HS-27A (cell line): ENCODE measurements at places on chromosomes 2 and 18.
A peak's percentile ranks its signal among the peaks of the same experiment; 100 is the strongest.

DNA sequence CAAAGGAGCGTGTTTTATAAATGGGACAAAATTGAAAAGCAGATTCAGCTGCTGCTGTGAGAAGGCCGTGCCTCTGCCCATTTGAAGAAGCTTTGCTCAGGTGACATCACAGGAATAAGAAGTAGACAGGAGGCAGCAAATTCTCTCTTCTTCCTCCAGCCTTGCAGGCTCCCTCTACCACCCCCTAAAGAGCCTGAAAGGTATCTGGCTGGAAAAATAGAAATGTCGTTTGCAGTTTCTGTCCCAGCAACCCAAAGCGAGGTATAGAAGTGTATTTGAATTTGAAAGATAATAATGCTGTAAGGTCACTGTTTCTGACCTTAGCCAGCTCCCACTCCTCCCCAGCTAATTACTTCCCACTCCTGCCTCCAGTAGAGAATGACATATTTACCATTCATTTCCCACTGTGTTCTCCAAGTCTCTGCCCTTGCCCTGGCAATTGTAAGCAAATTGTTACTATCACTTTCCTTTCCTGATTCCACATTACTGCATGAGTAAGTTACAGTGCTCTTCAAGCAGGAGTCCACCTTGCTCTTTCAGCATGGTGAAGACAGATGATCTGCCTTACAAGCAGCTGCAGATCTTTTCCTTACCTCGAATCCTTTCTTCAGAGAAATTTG lies 56.8 kb upstream of the RASGRP3 start:
- DNase-seq, result no peak

- peak; percentile 24 for DNase-seq
Observed at GRCh38 chr18:74951165-74951760, 257.7 kb downstream of the PTGR3 start.

GRCh38 chr2:140085674-140086073 lies 1305.5 kb upstream of the NXPH2 start:
- DNase-seq, result no peak

DNA sequence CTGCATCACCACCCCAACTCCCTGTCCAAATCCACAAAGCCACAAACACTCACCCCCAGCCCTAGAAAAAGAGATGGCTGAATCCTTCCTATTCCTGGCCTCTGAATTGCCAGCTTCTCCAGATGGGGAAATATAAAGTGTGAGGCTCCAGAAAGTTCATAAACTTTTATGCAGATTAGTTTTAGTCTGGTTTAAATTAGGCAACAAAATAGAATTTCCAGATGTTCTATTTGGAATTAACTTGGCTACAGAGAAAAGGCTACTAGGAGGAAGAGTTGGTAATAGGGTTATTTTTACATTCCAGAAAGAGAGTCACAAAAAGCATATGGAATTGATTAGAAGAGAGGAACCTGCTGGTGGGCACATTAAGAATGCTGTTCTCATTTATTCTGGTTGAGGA lies 56.0 kb downstream of the EN1 start:
- no peak for DNase-seq

DNA sequence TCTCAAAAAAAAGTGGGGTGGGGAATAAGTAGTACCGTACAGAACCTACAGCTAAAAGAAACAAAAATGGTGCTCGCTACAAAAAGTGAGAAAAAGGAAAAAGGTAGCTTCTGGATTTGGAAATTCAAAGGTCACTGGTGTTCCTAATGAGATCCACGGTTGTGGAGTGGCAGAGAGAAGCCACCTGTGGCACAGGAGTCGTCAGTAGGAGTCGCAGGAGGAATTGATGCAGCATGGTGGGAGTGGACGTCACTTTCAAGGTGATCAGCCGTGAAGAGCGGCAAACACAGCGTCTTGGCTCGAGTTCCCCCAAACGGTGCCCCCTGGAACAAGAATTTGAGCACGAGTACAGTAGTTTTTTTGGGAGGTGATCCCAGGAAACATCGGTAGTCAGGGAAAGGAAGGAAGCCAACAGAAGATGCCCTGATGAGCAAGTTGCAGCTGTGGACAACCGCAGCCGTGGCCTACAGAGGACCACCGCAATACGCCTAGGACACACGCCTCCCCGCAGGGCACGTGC lies 1.4 kb upstream of the TTL start:
- no peak for DNase-seq

DNA sequence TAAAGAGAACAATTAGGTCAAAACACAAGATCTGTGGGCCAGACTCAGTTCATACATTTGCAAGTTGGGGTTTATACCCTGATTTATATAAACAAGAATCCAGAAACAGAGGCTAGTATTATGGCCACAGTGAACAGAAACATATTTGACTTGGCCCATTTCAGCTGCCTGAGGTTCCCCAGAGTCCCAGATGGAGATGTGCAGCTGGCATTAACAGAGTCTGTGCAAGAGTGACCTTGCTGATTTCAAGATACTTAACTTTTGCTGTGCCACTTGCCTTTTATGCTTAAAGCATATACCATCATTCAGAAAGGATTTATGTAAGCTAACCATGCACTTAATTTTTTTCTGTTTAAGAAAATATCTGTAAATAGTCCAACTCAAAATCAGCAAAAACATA lies 636.3 kb downstream of the TRIB2 start:
- no peak for DNase-seq

- no peak for DNase-seq
Observed at GRCh38 chr18:48882379-48882778, 68.4 kb downstream of the SMAD7 start.

DNA sequence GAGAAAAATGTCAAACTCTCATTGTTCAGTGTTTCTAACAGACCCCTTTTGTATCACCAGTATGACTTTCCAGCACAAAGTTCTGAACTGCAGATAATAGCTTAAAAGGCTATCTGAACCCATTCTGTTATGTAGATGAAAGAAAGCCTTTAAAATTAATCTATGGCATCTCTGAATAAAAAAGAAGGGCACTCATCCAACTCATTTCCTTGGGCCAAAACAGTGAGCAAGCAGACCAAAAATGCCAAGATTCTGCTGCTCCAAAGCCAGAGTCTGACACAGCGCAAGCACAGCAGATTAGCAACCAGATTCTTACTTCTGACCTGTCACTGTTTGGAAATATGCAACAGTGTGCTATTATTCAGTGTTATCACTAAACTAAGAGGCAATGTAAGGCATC lies 22.6 kb upstream of the ITGA6 start:
- DNase-seq, result peak; percentile 54

GRCh38 chr2:206940546-206940945 lies 1.2 kb downstream of the CPO start:
- no peak for DNase-seq

DNA sequence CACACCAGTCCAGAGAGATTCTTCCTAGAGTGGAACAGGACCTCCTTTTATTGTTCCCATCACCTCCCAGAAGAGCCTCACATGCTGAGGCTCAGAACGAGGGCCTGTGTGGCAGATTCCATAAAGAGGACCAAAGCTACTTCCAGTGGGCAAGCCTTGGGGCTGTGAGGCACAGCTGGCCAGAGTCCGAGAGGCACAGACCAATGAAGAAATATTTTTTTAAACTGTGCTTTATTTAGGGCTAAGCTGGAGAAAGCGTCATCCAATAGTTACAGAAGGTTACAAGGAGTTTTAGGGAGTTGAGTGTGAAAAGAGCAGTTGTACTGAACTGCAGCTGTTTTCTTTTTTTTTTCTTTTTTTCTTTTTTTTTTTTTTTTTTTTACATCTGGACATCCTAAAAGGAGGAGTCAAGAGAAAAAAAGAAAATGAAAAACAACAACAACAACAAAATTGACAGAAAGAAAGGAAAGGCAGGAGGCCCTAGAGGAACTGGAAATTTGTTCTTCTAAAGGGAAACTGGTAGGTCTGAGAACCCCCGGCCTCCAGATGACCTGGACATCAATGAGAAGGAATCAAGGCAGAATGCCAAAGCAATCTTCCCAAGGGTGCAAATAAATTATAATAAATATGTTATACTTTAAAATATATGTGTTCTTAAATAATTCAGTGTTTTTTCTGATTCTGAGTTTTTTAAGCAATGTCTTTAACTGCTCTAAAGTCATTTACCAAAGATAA lies 322.6 kb downstream of the CELF4 start:
- DNase-seq, result no peak

- no peak for DNase-seq
Observed at GRCh38 chr2:119377294-119377992, 10.7 kb downstream of the DBI start.

- DNase-seq, result no peak
Observed at GRCh38 chr2:54409752-54410151, 46.4 kb upstream of the SPTBN1 start.

DNA sequence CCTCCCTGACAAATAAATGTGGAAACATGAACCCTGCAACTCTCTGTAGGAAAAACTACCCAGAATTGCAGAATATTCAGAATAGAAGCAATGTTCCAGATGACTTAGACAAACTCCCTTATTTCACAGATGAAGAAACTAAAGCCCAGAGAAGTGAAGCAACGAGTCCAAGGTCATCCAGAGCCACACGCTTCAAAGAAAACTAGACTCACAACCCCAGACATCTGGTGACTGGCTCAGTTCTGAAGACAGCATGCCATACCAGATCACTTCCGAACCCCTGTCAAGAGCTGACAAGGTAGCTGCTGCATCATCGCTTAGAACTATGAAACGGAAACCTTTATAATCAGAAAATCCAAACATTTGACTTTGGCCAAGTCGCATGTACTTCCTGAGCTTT lies 101.3 kb downstream of the PID1 start:
- DNase-seq, result no peak

DNA sequence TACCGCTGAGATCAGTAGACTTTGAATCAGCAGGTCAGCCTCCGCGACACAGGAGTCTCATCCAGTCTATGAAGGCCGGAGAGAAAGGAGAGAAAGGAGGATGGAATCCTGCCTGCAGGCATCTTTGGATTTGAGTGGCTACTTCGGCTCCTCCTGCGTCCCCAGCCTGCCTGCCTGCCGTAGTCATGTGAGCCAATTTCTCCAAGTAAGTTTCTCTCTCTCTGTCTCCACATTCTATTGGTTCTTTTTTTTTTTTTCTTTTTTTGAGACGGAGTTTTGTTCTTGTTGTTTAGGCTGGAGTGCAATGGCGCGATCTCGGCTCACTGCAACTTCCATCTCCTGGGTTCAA lies 16.7 kb downstream of the PDCD1 start:
- DNase-seq, result no peak

GRCh38 chr18:9506046-9506792 lies 30.9 kb downstream of the RALBP1 start:
- no peak for DNase-seq

DNA sequence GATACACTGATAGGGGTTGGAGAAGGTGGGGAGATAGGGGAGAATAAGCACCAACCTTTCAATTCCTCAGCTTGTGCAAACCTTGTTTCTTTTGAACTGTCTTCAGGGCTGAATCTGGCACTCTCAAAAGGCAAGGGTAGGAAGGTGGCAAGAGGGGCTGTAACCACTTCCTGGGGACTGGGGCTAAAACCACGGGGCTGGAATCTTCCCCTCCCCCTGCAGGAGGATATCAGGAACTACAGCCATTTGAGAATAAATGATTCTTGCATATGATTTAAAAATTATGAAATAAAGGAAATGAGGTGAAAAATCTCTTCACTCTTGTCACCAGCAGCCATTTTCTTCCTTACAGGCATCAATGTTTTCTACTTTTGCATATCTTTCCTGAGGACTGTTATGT lies 50.8 kb downstream of the ATOH8 start:
- DNase-seq, result no peak

GRCh38 chr2:20187331-20187730 lies 37.6 kb downstream of the SDC1 start:
- DNase-seq, result no peak

DNA sequence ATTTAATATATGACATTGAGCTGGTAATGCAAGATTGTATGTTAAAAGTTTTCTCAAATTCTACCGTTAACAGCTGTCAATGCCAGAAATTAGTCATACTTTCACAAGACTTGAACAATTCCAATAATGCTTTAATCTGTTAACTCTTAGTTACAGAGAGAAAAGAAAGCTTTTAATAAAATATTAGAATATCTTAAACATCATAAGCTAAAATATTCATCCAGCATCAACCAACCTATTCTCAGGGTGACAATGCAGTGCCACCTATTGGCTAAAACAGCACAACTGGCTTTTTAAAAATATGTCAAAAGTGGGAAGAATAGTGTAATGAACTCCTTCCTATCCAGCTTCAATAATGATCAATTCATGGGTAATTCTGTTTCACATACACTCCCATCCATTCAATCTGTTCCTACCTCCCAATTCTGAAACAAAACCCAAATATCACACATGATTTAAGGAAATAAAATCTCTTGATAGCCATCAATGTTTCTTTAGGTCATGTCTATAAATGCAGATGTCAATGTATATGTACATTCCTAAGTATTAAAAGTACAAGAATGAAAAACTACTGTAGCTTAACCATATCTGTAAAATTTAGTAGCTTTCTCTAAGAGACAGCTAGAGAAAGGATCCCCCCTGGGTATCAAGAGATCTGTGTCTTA lies 79.8 kb upstream of the CCDC141 start:
- no peak for DNase-seq

DNA sequence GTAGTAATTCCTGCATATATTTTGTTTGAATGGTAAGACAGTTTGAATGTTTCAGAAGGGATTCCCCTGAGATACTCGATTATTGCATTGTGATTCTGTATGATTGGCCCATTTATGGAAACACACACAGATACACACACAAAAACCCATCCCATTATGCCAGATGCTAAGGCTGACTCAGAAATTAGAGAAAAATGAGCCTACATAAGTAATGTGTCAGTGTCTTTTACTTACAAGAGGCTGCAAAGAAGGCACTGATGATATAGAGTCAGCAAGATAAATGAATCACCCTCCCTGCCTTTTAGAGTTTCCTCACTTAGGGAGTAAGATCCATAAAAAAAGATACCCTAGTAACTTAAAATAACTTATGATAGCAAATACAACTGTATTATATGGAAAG lies 1481.1 kb upstream of the ACVR2A start:
- DNase-seq, result no peak

DNA sequence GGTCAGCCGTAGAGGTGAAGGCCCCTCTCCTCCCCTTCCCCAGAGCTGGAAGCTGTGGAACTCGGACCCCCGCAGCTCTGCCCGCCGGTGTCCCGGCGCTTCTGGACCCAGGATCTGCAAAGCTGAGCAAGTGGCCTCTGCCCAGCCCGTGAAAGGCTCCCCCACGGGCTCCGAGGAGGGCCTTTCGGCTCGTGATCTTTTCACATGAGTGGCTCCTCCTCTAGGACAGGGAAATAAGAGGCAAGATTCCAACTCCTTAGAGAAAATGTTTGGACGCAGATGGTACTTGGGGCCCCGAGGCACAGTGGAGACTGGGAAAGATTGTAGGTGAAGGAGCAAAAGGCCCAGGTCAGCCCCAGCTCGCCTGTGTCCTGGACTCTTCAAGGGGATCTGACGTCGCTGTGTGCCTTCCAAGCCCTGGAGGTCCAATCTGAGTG lies 48.2 kb upstream of the SP3 start:
- DNase-seq, result no peak

DNA sequence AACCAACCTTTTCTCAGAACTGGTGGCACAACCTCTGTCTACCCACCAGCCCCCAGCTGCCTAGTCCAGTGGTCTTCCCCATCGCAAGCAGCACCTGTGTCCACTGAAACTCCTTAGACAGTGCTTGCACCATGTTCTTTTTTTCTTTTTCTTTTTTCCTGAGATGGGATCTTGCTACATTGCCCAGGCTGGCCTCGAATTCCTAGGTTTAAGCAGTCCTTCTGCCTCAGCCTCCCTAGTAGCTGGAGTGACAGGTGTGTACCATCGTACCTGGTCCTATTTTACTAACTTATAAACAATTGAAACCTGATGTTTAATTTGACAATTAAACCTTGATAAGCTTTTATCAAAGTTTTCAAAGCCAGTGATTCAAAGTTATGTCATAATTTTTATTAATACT lies 30.8 kb downstream of the SANBR start:
- no peak for DNase-seq

- peak; percentile 71 for DNase-seq
Observed at GRCh38 chr2:108297436-108298141, 8.9 kb downstream of the SULT1C2 start.

- DNase-seq, result no peak
Observed at GRCh38 chr2:26299471-26300101, 46.4 kb upstream of the SELENOI start.
